ENCODE measurements at places on chromosomes 3 and 15. TPM values are rescaled to one million over a fixed set of nuclear protein-coding genes. Genes with fewer than 3 reads are reported as not detected.

TMEM158 gene
- 17.5 TPM for polyA plus RNA-seq

NDUFB5 gene
- 46.1 TPM for polyA plus RNA-seq

THOC7 gene
- 9.0 TPM for polyA plus RNA-seq

VGLL3 gene
- polyA plus RNA-seq, result 21.6 TPM

EPHA6 gene
- 0.83 TPM for polyA plus RNA-seq

All from H1 (cell line).